Stimulated activated CD4-positive, alpha-beta T cell treated with anti-CD3 and anti-CD28 coated beads, TNF-alpha, amount 100 ng/mL, for 4 hours (primary cell): ENCODE measurements at places on chromosomes 11 and 22.
A peak's percentile ranks its signal among the peaks of the same experiment; 100 is the strongest.

DNA sequence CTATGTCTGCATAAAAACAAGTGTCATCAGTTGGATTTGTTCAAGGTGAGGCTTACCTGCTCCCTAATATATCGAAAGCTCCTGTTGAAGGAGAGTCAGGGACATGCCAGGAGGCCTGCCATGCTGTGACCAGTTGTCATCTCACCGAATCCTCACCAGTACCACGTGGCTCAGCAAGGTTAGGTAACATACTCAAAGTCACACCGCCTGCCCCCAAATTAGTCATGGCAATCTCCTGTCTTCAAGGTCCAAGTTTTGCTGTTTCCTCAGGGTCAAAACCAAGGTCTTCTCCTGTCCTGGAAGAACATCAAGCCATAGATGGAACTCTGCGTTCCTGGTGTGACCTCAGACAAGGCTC, 67.8 kb downstream of the IGLL1 start:
- DNase-seq: no peak

DNA sequence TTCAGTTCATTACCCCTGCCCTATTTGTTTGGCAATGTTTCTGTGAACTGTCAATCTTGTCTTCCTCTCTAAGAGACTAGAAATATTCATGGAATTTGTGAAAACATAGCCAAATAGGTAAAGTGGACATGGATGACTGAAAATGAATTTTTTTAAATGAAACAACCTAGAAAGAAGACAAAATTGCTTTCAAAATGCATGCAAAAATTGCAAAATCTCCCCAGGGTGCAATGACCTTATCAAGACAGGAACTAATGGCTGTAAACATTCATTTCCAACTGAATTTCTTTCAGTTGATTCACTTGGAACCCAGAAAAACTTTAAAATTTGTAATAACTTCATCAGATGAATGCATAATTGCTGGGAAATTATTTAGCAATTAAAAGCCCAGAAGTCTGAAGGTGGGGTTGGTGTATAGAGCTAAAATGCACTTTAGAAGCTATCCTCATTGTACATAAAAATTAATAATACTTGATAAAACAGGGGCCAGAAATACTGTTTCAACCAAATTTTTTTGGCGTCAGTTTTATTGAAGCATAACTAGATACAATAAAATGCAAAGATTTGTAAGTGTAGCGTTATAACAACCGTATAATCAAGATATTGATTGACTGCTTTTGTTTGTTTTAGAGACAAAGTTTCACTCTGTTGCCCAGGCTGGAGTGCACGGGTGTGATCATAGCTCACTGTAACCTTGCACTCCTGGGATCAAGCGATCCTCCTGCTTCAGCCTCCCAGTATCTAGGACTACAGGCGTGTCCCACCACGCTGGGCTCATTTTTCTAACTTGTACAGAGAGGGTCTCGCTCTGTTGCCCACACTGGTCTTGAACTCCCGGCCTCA, 27.6 kb upstream of the SLC35C1 start:
- no peak for DNase-seq

- DNase-seq: peak; percentile 70
Observed at GRCh38 chr11:75768112-75768908, at the start of gene DGAT2. Gene DGAT2 (plus strand): TSS chr11:75768778. CDS start chr11:75768992, 214 bp downstream.

DNA sequence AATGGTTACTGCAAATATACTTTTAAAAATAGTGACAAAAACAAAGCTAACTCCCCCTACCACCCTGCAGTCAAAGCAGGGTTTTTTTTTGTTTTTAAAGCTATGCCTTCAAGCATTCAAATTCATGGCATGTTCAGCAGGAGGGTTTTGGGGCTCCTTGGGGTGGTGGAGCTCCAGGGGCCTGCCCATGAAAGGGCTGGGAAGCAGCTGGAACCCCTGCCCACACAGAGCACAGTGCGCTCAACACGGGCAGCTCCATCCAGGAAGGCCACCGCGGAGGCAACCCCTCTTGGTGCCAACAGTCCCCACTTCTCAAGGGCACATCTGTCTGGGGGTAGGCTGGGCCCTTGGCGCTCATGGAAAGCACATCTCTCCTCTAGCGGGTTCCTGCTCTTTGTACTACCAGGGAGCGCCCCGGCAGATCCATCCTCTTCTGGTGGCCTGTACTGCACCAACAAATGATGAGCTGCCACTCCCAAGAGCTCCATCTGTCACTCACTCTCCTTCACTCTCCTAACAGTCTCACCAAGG, 16.6 kb upstream of the PHLDA2 start:
- no peak for DNase-seq

DNA sequence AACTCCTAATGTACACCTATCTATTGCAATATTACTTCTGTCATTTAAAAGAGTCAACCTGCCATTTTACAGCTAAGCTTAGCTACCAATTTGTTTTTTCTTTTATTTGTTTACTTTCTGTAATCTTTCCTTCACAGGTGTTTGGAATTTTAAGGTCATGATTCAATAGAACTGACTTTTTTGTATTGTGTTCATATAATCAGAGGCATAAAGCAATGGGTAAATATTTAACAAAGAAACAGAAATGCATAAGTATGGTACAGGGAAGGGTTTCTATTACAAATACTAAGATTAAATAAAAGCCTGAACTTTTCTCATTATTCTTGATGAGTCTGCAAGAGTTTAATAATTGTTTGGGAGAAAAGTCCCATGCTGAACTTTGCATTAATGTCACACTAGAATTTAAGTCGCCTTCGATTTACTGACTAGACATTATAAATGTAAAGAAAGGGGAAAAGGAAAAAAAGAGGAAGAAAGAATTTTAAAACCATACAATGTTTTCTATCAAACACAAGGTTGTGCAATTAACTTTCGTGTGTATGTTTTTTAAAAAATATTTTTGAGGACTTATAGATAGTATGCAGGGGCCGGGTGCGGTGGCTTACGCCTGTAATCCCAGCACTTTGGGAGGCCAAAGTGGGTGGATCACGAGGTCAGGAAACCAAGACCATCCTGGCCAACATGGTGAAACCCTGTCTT, 35.0 kb upstream of the HIPK3 start:
- DNase-seq: no peak

GRCh38 chr22:30370641-30371230, 13.9 kb downstream of the CCDC157 start:
- DNase-seq: no peak

DNA sequence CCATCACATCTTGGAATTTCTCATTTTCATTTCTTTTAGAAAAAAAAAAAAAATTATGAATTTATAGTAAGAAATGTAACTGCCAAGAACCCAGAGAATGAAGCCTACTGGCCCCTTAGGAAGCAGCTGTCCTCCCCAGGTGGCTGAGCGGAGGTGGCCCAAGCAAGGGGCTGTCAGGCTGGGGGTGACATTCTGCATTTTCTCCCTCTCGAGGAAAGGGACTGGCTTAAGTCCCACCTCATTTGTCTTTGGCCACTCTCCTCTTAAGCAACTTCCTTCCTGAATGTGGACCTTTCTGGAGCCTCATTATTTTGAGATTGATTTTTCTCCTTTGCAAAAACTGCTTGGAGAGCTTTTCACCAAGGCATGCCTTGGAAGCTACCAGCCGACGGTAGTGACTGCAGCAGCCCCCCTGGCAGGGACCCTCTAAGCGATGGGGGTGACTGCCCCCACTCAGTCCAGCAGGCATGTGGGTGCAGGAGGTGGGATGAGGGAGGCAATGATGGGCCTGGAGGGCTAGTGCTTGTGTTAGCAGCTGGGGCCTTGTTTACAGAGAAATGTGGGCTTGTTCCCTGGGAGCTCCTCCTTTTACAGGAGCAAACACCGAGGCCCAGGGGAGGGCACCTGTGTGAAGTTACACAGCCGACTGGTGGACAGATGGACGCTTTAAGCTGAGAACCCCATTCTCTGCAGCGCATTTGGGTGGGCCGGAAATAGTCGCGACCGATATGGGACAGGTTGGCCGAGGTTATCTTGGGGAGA, 111.7 kb downstream of the MORC2 start:
- no peak for DNase-seq

DNA sequence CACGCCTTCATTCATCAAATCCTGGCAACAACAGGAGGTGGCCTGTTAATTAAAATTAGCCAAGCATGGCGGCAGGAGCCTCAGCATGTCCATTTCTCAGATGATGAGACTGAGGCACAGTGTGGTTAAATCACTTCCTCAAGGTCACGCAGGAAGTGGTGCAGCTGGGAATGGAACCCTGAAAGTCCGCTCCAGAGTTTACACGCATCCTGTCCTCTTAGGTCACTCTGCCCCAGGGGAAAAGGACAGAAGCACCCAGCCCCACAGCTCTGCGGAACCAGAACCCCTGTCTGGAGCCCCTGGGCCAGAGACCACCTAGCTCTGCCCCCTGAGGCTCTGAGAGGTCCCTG, 19.6 kb downstream of the RPL3 start:
- no peak for DNase-seq

GRCh38 chr11:104451197-104451893, 287.4 kb upstream of the PDGFD start:
- no peak for DNase-seq

GRCh38 chr22:35378621-35379020, 2.3 kb upstream of the HMOX1 start:
- no peak for DNase-seq

GRCh38 chr22:27100789-27101188, 443.4 kb downstream of the MIAT start:
- DNase-seq: no peak

GRCh38 chr22:41367680-41368542, 13.8 kb upstream of the TEF start:
- DNase-seq: no peak

DNA sequence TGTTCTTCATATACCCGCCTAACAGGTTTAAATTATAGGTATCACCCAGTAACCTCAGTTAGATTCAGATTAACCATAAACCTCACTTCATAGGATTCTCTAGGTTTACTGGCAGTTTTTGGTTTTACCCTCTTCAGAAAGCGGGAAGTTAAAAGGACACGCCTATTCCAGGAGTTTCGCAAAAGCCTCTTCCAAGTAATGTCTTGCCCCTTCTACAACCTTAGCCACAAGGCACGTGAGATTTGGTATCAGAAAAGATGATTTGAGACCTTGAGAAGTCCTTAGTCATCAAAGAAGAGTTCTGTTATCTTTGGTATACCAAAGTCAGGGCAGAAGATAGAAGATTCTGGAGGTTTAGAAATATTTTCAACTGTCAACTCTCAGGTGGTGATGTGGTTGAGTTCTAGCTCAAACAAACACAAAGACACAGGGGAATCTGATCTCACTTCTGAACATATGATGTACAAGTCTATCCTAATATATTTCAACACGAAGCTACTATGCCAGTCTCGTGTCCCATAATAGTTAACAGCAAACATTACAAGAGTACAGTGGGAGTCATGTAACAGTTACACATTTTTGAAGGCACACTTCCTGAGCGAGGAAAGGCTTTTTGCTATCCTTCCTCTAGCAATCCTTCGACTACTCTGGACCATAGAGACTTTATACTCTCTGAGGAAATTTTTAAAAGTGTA, 103.5 kb downstream of the USP35 start:
- no peak for DNase-seq

- no peak for DNase-seq
Observed at GRCh38 chr22:32517921-32518320, 43.3 kb downstream of the FBXO7 start.

- DNase-seq: no peak
Observed at GRCh38 chr11:103594283-103594682, 442.2 kb upstream of the DDI1 start.

- DNase-seq: no peak
Observed at GRCh38 chr11:64139049-64139448, 26.9 kb downstream of the MACROD1 start.

DNA sequence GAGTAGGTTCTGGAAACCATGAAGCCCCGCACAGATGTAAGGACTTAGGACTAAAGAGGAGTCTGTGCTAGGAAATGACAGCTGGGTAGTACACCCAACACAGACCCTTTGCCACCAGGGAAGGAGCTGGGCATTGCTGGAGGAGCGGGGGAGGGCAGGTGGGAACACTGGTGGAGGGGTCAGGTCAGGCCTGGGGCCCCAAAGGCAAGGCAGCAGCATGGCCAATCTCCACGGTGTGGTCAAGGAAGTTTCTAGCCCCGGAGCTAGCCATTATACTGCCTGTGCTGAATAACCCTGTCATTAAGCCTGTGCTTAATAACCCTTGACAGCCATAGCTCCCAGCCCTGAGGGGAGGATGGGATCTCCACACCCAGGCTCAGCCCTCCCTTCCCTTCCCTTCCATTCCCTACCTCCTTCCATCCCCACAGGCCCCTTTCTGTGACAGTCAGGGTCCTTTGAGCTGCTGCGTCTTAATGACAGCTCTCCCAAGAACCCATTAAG, 2.1 kb downstream of the TMPRSS4 start:
- DNase-seq: no peak

DNA sequence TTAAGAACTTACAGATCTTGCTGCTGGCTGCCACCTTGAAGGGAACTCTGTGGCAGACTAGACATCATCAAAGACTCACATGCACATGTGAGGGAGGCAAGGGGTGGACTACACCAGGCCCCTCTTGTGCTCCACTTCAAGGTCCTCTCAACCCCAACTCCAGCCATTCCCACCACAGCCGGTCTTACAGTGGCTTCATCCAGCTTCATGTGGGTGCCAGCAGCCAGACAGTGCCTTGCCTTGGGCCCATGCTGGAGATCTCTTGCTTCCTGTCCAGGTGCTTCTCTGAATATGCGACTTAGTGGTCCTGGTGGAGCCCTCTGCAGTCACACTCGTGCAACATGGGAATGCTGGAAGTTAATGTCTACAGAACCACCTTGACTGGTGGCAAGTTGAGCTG, 44.6 kb upstream of the WNT7B start:
- no peak for DNase-seq

GRCh38 chr11:110026858-110027626, 66.2 kb upstream of the ZC3H12C start:
- no peak for DNase-seq

- no peak for DNase-seq
Observed at GRCh38 chr22:27663812-27664211, 137.7 kb downstream of the MN1 start.

DNA sequence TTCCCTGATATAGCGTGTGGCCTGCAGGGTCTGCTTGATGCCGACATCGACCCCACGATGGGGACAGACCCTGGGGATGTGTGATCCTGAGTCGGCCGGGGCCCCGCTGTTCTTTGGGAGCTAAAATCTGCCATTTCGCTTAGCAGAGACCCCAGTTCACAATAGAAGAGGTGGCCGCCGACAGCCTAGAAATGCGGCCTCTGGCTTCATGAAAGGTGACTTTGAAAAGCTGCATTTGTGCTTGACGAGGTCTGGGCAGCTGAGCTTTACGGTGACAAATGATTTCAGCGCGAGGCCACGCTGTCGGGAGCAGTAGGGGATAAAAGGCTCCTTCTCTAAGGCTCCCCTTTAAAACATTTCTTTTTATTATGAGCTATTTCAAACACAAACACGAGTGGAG, 71.7 kb downstream of the RPS6KA4 start:
- no peak for DNase-seq
